ENCODE measurements at places on chromosomes 12 and 14.
A peak's percentile ranks its signal among the peaks of the same experiment; 100 is the strongest.

DNA sequence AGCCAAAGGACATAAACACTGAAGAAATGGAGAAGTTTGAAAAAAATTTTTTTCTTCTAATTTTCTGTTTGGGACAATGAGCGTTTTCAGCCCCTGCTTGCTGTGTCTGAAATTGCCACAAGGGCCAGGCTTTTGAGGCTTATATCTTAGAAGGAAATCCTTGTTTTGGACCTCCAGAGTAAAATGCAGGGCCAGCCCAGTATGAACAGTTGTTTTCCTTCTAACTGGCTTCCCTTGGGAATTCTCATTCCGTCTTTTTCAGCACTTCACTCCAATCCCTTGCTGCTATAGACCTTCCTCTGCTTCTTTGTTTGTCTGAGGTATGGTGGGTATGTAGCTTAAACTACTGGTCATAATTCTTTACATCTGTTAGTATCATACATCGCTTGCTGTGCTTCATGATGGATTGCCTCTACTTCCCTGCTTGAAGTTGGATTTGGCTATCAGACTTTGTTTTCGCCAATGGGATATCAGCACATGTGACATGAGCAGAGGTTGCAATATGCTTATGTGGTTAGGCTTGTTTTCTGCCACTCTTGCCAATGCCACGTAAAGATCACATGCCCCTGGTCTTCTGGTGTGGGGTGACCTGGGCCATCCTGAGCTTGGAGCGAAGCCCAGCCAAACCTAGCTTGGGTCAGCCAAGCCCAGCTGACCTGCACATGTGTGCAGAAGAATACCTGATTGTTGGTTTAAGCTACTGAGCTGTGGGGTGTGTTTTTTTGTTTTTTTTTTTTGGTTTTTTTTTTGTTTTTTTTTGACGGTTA lies 64.7 kb downstream of the AVPR1A start:
- no peak for DNase-seq

DNA sequence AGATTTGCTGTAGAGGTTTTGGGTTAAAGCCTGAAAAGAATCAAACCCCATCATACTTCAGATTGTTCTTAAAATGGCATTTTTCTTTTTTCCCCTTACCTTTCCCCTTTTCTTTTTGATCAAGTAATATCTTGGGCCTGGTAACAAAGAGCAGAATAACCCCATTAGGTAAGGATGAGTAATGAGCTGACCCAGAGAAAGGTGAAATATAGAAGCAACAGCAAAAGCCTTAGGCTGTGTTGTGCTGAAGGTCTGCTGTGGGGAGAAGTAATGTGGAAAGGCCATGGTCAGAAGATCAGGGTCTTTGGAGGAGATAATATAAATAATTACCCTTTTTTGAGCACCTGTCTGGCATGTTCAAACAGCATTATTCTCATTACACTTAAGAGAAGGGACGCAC lies 42.3 kb downstream of the MIA2 start:
- no peak for DNase-seq

DNA sequence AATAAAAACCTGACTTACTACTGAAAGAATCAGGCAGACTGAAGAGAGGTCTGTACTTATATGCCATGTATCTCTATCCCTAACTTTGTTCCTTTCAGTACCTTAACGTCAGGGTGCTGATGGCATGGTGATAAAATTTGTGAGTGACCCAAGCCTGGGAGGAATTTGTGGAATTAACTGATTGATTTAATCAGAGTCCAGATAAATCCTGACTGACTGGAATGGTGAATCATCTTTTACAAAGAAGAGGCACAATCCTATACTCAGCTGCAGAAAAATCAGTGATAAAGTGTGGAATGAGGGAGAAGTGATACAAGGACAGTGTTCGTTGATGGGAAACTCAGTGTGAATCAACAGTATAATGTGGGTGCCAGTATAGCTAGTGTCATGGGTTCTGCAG lies 3.7 kb downstream of the TDG start:
- no peak for DNase-seq

GRCh38 chr12:108619369-108620160 lies 14.1 kb downstream of the SELPLG start:
- DNase-seq = no peak

DNA sequence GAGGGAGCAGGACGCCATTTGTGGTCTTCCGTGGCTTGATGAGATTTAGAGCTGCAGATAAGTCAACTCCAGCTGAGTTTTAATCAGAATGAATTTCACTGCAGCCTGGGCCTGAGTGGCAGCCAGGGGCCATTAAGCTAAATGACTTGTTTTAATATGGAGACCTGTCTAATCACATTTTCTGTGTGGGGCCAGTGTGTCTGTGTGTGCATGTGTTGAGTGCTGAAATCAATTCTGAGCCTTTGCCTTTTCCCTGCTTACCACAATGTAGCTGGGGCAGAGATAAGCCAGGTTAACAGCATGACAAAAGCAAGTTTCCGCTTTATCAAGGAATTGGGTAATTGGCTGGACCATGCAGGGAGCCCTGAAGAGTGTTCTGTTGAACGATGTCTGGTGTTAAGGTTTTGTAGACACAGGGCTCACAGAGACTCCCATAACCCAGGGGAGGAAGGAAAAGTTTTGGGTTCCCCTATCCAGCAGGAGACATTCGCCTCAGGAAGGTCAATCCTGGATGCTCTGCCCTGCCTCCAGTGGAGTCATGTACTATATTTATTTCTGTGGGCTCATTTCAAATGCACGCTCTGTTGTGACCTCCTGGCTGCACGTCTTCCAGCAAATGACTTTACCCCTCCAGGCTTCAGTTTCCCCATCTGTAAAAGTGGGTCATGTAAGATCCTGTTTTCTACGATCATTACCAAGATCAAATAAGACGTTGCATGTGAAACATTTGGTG lies 24.2 kb downstream of the RPH3A start:
- DNase-seq = no peak

DNA sequence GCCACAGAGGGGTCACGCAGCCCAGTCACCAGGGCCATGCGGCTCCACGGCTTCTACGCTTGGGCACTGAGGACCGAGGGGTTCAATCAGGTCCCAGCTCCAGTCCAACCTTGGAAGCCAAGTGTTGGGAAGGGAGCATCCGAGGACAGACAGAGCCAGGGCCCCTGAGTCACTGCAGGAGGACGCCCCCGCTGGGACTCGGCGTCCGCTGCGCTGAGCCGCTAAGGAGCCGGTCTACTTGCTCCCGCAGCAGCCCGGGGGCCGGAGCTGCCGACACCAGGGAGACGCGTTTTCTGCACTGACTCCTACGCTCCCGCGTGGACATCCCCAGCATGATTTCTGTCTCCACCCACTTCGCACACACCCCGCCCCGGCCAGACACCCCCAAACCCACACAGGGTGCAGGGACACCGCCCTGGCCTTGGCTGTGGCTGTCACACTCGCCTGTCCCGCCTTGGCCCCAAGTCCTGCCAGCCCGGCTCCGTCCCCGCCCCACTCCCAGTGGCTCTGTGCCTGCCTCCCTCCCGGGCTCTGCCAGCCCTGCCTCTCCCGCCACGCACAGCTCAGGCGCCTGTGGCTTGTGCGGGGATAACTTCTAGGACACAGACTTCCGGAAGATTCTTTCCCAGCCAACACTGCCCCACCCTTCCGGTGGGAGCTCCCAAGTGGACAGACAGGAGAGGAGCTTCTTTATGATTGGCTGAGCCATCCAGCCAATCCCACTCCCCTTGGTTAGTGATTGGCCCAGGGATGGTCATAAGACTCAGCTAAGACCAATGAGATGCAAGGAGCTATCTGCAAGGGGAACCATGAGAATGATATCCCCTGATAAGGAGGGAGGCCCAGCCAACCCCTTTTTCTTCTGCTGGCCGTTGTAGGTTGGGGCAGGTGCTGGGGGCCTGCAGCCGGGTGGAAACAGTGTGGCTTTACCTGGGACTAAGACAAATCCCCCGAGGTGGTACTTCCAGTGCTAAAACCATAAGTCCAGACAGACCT lies 118.9 kb upstream of the SFSWAP start:
- no peak for DNase-seq

- DNase-seq = no peak
These were observed 94.4 kb downstream of the FIGNL2 start for GRCh38 chr12:51753980-51754675.

- DNase-seq = no peak
These were observed 15.3 kb upstream of the KRT80 start for GRCh38 chr12:52207106-52207505.

GRCh38 chr12:8519171-8519570 lies 5.9 kb downstream of the CLEC4D start:
- DNase-seq = no peak

DNA sequence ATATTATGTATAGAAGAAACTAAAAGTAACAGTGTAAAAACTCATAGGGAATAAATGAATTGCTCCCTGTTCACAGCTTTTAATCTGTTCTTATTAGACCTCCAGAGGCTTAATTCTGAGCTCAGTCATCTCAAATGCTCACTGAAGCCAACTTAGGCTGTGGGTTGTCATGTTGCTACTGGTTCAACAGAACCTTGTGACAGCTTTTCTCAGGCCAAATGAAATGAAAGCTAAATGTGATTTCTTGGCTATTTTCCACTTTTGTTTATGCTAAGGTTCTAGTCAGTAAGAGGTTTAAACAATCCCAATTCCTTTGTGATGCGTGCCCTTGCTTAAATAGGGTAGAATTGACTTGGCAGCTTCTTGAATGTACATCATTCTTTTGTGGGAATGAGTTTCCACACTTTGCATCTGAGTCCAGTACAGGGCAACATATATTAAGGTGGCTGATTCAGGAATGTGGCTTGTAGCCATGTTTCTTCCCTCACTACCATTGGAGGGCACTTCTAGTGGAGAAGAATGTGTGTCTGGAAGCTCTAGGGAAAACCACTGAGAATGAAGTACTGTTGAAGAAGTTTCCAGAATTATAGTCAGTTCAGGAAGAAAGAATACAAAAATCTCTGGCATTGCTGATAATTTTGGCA lies 156.4 kb downstream of the NEDD1 start:
- no peak for DNase-seq

DNA sequence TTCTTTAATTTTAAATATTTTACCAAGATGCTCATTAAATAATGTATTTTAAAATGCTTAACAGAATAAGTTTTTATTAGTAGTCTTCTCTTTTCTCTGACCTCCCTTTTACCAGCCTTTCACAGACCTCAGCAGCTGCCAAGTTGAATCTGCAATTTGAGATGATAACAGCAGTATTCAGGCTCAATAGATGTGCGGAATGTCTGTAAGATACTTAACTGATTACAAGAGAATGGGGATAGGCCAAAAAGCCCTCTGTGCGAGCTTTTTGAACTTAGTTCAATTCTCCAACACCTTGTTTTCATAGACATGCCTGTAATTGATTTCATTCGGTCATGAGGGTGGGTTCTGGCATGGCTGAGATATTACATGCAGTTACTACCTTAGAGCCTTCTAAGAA lies 277.2 kb downstream of the TMTC2 start:
- no peak for DNase-seq

DNA sequence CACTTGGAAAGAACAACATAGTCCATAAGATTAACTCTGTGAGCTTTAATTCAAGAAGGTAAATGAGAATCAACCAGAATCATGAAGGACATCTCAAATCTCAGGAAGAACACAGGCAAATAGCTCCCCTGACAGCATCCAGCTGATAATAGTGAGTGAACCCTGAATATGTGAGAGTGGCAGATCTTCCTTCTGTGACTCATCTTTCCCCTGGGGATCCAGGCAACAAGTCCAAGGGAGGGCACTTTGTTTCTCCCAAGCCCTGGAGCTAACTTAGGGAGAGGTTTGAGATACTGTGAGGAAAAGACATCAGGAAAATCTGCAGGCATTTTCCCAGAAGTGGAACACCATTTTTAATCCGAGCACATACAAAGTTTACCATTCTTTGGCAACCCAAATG lies 763.9 kb upstream of the MGAT4C start:
- no peak for DNase-seq

DNA sequence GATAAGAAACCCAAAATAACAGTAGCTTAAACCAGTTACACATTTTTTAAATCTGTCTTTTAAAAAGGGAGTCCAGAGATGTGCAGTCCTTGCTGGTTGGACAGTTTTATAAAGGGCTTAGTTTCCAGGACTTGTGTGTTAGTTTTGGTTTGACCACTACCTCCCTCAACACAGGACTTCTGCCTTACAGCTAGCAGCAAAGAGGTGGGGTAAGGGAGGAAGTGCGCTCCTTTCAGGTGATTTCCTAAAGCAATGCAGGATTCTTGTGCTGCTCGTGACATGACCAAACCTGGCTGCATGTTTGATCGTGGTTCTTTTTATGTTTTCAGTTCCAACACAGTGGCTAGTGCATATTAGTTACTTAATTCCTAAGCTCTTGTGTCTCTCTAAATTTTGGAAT lies 266.2 kb downstream of the TMTC2 start:
- DNase-seq = no peak

- DNase-seq = no peak
These were observed 32.2 kb upstream of the NUDT14 start for GRCh38 chr14:105213361-105213760.

GRCh38 chr12:132904718-132905328 lies 17.4 kb upstream of the CHFR start:
- peak; percentile 83 for DNase-seq

DNA sequence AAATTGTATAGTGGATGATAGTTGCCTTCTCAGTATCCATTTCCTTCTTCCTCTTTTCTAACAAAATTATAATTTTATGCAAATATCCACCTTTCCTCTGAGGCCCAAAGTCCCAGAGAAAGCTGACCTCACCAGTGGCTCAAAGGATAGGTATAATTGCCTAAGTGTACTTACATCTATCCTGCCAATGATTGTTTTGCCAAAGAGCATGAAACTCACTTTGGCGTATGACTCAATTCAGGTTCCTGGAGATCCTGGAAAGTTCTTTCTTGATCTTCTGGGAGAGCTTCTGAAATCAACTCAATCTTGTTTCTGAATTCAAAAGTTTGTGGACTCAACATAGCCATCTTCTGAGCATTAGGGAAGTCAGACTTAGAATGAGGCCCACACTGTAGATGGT lies 10.5 kb upstream of the RBM25 start:
- no peak for DNase-seq

- DNase-seq = no peak
These were observed 124.6 kb downstream of the ETV6 start for GRCh38 chr12:11773889-11774677.

GRCh38 chr14:100893760-100894159 lies 9.8 kb downstream of the RTL1 start:
- DNase-seq = no peak

GRCh38 chr14:36258241-36258640 lies 62.2 kb downstream of the MBIP start:
- no peak for DNase-seq

- no peak for DNase-seq
These were observed 42.6 kb downstream of the LRTM2 start for GRCh38 chr12:1862973-1863372.

DNA sequence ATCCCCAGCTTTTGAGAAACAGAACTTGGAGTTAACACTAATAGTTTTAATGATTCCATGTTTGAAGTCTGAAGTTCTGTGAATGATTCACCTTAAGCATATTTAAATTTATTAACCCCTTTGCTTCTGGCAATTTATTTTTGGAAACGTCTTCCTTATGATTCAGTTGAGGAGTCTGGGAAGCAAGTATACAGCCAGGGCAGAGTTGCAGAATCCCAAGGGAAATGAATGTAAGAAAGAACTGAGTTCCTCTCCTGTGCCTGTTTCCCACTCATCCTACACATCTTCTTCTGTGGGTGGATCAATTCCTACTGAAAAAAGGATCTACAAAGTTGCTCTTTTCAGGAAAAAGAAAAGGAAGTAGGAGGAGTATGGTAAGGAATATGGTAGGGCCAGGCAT lies 108.2 kb upstream of the CCDC91 start:
- DNase-seq = no peak

- DNase-seq = no peak
These were observed 83.7 kb downstream of the NINJ2 start for GRCh38 chr12:579420-580110.

- DNase-seq = no peak
These were observed 14.7 kb downstream of the TMEM30B start for GRCh38 chr14:61266436-61266835.

- peak; percentile 86 for DNase-seq
These were observed at the start of gene LEMD3 for GRCh38 chr12:65169320-65170208. TSS of gene LEMD3 (plus strand) at chr12:65169583. CDS start at chr12:65169597, 14 bp downstream.
